Dermis lymphatic vessel endothelial cell (primary cell): ENCODE measurements at places on chromosomes 7 and 10. TPM values are rescaled to one million over a fixed set of nuclear protein-coding genes. Genes with fewer than 3 reads are reported as not detected.

Gene SLC13A1
- not detected in 2 replicates for total RNA-seq

Gene WDR91
- 3.4 and 8.6 TPM in 2 replicates for total RNA-seq

Gene SMKR1
- total RNA-seq, result 0.33 and 0.34 TPM in 2 replicates

Gene CUBN
- 13.5 and 19.9 TPM in 2 replicates for total RNA-seq

Gene NKX2-3
- total RNA-seq, result not detected in 2 replicates

Gene IDI2
- total RNA-seq, result not detected in 2 replicates

Gene NPC1L1
- total RNA-seq, result not detected in 2 replicates

Gene C10orf67
- under 0.01 TPM in 1 of 2 replicates, not detected in the other for total RNA-seq

Gene SPACDR
- total RNA-seq, result 0.09 and 0.22 TPM in 2 replicates

Gene LYZL1
- not detected in 2 replicates for total RNA-seq

Gene AGMO
- 2.5 TPM in 2 replicates for total RNA-seq

Gene MALRD1
- total RNA-seq, result not detected in 2 replicates

Gene SLC26A4
- 3.4 and 4.9 TPM in 2 replicates for total RNA-seq

Gene CTAGE6
- total RNA-seq, result 0.17 TPM in 1 of 2 replicates, not detected in the other

Gene SLC39A12
- not detected in 2 replicates for total RNA-seq

Gene SLC18A2
- under 0.01 TPM in 1 of 2 replicates, not detected in the other for total RNA-seq

Gene IRF5
- under 0.01 and 0.09 TPM in 2 replicates for total RNA-seq

Gene MYO3A
- total RNA-seq, result under 0.01 TPM in 1 of 2 replicates, not detected in the other
